ENCODE measurements at places on chromosomes 4 and X. TPM values are rescaled to one million over a fixed set of nuclear protein-coding genes. Genes with fewer than 3 reads are reported as not detected.

GRCh38 chrX:31237189-31237588 lies 165.3 kb upstream of the FTHL17 start:
- no peak for DNase-seq
- H3K4me1 ChIP-seq: no peaks in the 10 kb centered on the region
- H3K27ac ChIP-seq: no peak overlapping the region
- no peaks in the 10 kb centered on the region for H3K36me3 ChIP-seq

DNA sequence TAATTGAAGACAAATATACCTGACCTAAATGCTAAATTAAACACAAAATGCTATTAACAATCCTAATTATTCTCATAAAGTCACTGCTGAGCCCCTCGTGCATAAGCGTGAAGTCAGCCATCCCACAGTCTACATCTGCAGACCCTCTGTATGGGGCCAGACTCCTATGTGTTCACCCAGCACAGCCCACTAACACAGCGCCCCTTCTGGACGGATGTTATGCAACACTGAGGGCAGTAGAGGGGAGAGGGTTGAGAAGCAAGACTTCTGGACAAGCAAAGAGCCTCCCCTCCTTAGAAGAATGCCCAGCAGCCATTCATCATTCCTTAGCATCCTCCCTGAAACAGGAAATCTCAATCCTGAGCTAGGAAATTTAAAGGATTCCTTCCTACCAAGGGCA lies 7.9 kb downstream of the TRPC3 start:
- H3K4me3 ChIP-seq: no peak overlapping the region
- H3K27ac ChIP-seq: no peak overlapping the region
- no peaks in the 10 kb centered on the region for H3K36me3 ChIP-seq

DNA sequence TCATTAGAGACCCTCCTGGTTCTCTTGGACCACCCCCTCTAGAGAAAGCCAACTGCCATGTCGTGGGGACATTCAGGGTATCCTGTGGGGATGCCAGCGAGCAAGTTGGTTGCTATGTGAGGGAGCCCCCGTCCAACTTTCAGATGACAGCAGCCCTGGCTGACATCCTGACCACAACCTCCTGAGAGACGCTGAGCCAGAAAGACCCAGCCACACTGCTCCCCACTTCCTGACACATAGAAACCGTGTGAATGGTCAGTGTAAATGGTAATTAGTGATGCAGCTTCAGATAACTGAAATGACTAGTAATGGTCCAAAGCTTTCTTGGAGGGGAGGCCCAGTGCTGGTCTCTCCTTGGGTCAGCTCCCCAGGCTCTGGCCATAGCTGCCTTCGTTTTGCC lies 10.8 kb downstream of the CLCN4 start:
- no peak overlapping the region for H3K27ac ChIP-seq
- no peak overlapping the region for H3K4me3 ChIP-seq
- no peaks in the 10 kb centered on the region for H3K36me3 ChIP-seq
- H3K27me3 ChIP-seq: no peaks in the 10 kb centered on the region
- no peak for DNase-seq

RNF175 gene
- 0.66 TPM for total RNA-seq

ERAS gene
- 0.47 TPM for total RNA-seq

DNA sequence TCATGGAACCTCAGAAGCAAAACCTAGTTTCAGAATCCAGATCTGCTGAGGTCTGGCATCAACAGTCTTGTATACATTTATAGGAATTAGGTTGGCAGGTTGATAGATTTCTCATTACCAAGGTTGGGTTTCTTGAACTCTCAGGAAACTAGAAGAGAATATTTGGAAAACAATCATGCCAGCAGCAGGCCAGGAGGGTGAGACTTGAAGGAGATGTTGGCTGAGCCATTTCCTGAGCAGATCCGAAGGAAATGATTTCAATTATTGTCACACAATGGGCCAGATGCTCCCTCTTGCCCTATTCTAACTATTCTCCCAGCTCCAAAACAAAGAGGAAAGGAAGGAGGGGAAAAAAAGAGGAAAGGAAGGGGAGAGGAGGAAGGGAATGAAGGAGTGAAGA lies 45.2 kb downstream of the SHROOM4 start:
- DNase-seq: no peak
- H3K27me3 ChIP-seq: no peaks in the 10 kb centered on the region
- no peak overlapping the region for H3K27ac ChIP-seq
- no peaks in the 10 kb centered on the region for H3K36me3 ChIP-seq
- H3K4me3 ChIP-seq: no peak overlapping the region

CENPVL3 gene
- total RNA-seq: not detected

NOX1 gene
- not detected for total RNA-seq

GRCh38 chr4:1019729-1020470 lies 8.5 kb downstream of the FGFRL1 start:
- no peak for DNase-seq
- no peak overlapping the region for H3K27ac ChIP-seq
- H3K4me3 ChIP-seq: no peak overlapping the region
- H3K36me3 ChIP-seq: peaks cover 4% of the 10 kb centered on the region

DNA sequence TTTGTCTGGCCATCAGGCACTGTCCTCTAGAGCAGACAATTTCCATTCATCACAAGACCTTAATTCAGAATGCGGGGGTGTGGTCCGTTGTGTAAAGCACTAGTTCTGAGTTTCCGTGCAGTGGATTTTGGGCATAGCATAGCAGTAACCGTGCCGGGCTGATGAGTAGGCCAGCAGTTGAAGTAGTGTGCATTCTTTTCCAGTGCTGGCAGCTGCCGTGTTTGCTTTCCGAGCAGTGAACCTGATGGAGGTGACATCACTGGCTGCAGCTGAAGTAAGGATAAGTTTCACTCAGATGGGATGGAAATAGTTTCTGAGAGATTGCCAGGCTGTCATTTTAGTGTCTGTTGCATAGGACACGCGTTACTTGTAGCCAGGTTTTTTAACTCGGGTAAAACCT lies 107.0 kb upstream of the STIM2 start:
- no peaks in the 10 kb centered on the region for H3K36me3 ChIP-seq
- no peak overlapping the region for H3K4me3 ChIP-seq
- DNase-seq: no peak

ADH1C gene
- total RNA-seq: 5.8 TPM

REELD1 gene
- not detected for total RNA-seq

- H3K27me3 ChIP-seq: no peaks in the 10 kb centered on the region
- H3K4me1 ChIP-seq: no peaks in the 10 kb centered on the region
- H3K4me3 ChIP-seq: no peak overlapping the region
- no peaks in the 10 kb centered on the region for H3K36me3 ChIP-seq
- DNase-seq: no peak
These were observed 496.6 kb downstream of the STIM2 start for GRCh38 chr4:27357283-27357682.

UGT2B7 gene
- 25.5 TPM for total RNA-seq

DNA sequence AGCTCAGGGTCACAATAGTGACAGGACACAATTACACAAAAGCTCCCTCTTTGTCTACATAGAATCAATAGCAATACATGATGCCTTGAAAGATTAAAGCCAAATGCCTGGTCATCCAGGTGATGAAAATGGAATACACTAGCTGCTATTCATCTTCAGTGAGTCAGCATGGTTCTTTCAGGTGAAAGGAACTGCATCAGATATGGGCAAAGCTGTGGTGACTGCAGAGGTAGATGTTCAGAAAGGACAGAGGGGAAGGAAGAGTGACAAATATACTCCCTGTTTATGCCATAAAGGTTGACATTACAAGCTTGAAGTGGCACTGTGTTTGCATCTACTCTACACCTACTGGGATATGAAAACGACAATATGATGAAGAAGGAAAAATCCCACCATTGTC lies 20.0 kb upstream of the FTHL17 start:
- no peaks in the 10 kb centered on the region for H3K36me3 ChIP-seq
- H3K27me3 ChIP-seq: peaks cover 28% of the 10 kb centered on the region
- no peak overlapping the region for H3K27ac ChIP-seq
- no peaks in the 10 kb centered on the region for H3K4me1 ChIP-seq
- DNase-seq: no peak

BLTP1 gene
- total RNA-seq: 27.3 TPM

GRCh38 chrX:54994668-54995351 lies 822 bp upstream of the PFKFB1 start:
- H3K4me3 ChIP-seq: no peak overlapping the region
- no peak for DNase-seq
- H3K27ac ChIP-seq: no peak overlapping the region
- H3K4me1 ChIP-seq: no peaks in the 10 kb centered on the region

- H3K4me3 ChIP-seq: no peak overlapping the region
- H3K36me3 ChIP-seq: no peaks in the 10 kb centered on the region
- no peak for DNase-seq
- peaks cover 11% of the 10 kb centered on the region for H3K4me1 ChIP-seq
- H3K27ac ChIP-seq: peak overlapping the region; percentile 60
These were observed 34.7 kb upstream of the PDE5A start for GRCh38 chr4:119663160-119663788.

PGK1 gene
- 613 TPM for total RNA-seq

- DNase-seq: peak; percentile 54
- no peaks in the 10 kb centered on the region for H3K27me3 ChIP-seq
- H3K4me1 ChIP-seq: peaks cover 4% of the 10 kb centered on the region
- peaks cover 62% of the 10 kb centered on the region for H3K36me3 ChIP-seq
- H3K4me3 ChIP-seq: peak overlapping the region; percentile 89
- peak overlapping the region; percentile 98 for H3K27ac ChIP-seq
These were observed 807 bp downstream of the USP9X start for GRCh38 chrX:41085878-41086626.

FGG gene
- total RNA-seq: not detected

DNA sequence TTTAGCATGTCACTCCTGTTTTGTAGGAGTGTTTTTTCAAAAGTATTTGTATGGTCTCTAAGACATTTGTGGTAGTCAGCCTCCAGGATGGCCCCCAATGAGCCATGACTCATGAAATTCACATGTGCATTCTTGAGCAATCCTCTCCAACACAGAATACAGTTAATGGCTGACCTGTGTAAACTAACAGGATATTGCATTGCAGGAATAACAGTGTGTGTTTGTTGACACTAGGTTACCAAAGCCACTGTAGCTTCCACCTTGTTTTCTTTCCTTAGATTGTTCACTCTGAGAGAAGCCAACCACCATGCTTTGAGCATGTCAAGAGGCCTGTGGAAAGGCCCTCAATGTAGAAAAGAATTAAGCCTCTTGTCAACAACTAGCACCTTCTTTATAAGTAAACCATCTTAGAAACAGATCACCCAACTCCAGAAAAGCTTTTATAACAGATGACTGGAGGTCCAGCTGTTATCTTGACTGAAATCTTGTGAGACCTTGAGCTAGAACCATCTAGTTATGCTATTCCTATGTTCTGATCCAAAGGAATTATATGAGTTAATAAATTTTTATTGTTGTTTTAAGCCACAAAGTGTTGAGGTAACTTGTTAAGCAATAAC lies 28.5 kb downstream of the TBCK start:
- H3K36me3 ChIP-seq: no peaks in the 10 kb centered on the region
- H3K4me3 ChIP-seq: no peak overlapping the region
- peak; percentile 51 for DNase-seq
- no peaks in the 10 kb centered on the region for H3K27me3 ChIP-seq
- no peaks in the 10 kb centered on the region for H3K4me1 ChIP-seq

DNA sequence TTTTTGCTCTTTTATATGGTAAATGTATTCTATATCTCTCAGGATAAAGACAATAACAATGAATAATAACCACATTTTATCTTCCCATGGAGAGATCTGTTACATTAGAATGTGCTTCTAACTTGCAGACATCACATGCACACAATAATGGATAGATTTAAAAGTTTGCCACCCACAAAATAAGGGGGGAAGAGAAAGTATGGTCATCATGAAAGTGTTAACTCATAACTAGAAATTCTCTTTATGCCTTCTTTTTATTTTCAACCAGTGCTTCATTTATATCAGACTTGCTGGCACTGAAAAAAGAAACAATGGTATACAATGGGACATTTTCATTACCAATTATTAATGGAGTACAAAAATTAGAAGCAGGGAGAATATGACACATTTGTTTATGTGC lies 470.0 kb downstream of the FAT4 start:
- H3K36me3 ChIP-seq: no peaks in the 10 kb centered on the region
- DNase-seq: no peak
- H3K27ac ChIP-seq: no peak overlapping the region
- H3K27me3 ChIP-seq: no peaks in the 10 kb centered on the region
- no peaks in the 10 kb centered on the region for H3K4me1 ChIP-seq

GRCh38 chr4:149500806-149501205 lies 314.8 kb downstream of the IQCM start:
- no peak overlapping the region for H3K4me3 ChIP-seq
- DNase-seq: no peak

DNA sequence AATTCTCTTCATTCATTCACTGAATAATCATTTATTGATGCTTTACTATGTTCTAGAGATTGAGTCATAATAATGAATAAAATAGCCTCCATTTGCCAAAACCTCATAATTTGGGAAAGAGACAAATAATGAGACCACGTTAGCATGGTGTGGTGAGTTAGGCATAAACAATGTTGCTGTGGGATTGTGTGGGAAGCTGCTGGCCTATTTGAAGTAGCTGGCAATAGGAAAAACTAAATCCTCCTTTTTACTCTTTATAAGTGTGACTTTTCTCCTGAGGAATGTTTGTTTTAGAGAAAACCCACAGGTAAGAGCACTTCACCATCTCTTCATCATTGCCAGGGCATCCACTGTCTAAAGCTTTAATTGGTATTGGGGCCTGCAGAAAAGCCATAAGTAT lies 95.3 kb downstream of the AREG start:
- no peak overlapping the region for H3K4me3 ChIP-seq
- H3K36me3 ChIP-seq: peaks cover 28% of the 10 kb centered on the region
- no peaks in the 10 kb centered on the region for H3K27me3 ChIP-seq
- H3K27ac ChIP-seq: peak overlapping the region; percentile 99
- H3K4me1 ChIP-seq: peaks cover 22% of the 10 kb centered on the region

GRCh38 chr4:140374130-140374477 lies 658 bp downstream of the SCOC start:
- H3K4me1 ChIP-seq: peaks cover 23% of the 10 kb centered on the region
- no peak overlapping the region for H3K27ac ChIP-seq
- H3K36me3 ChIP-seq: no peaks in the 10 kb centered on the region
- H3K27me3 ChIP-seq: no peaks in the 10 kb centered on the region

GRCh38 chr4:87026800-87027495 lies 92.1 kb downstream of the AFF1 start:
- no peak overlapping the region for H3K4me3 ChIP-seq
- no peak for DNase-seq
- no peak overlapping the region for H3K27ac ChIP-seq
- no peaks in the 10 kb centered on the region for H3K36me3 ChIP-seq
- peaks cover 31% of the 10 kb centered on the region for H3K4me1 ChIP-seq
- H3K27me3 ChIP-seq: no peaks in the 10 kb centered on the region

DNA sequence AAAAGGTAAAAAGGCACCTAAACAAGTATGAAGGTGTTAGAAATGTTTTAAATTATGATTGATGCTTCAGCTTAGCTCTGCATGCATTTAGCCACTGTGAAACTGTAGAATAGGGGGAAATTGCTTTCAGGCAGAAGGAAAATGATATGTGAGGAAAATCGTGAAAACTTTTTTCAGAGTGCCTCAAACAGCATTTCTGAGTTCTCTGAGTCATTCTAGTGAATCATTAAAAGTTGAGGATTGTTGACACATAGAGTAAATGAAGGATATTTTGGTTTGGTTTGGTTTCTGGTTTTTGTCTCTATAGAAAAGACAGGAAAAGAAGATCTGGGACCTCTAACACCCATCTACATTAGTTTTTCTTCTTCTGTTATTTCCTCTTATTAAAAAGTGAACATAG lies 332.5 kb upstream of the TRAM1L1 start:
- no peak overlapping the region for H3K4me3 ChIP-seq
- no peaks in the 10 kb centered on the region for H3K36me3 ChIP-seq
- DNase-seq: no peak
- peak overlapping the region; percentile 30 for H3K27ac ChIP-seq

DIPK2B gene
- total RNA-seq: not detected

All from Calu3 (cell line).